Type B pancreatic cell (in vitro differentiated cells): ENCODE measurements at places on chromosomes 4 and X. TPM values are rescaled to one million over a fixed set of nuclear protein-coding genes. Genes with fewer than 3 reads are reported as not detected.

- no peak for DNase-seq
- peaks cover 3% of the 10 kb centered on the region for H3K4me1 ChIP-seq
- peaks cover 4% of the 10 kb centered on the region for H3K27me3 ChIP-seq
- no peak overlapping the region for H3K4me3 ChIP-seq
These were observed 116.9 kb downstream of the COL25A1 start for GRCh38 chr4:109185548-109185947.

GRCh38 chrX:20311505-20311904 is 44.8 kb upstream of the RPS6KA3 start:
- no peak overlapping the region for H3K4me3 ChIP-seq
- H3K4me1 ChIP-seq = peaks cover 10% of the 10 kb centered on the region
- H3K27ac ChIP-seq = no peak overlapping the region
- H3K27me3 ChIP-seq = no peaks in the 10 kb centered on the region

GRCh38 chr4:3442959-3443749 is 1.4 kb downstream of the HGFAC start:
- no peak for DNase-seq
- no peak overlapping the region for H3K4me3 ChIP-seq
- no peaks in the 10 kb centered on the region for H3K27me3 ChIP-seq
- no peaks in the 10 kb centered on the region for H3K36me3 ChIP-seq
- H3K27ac ChIP-seq = no peak overlapping the region

- no peak for DNase-seq
These were observed 75.0 kb upstream of the FAM9C start for GRCh38 chrX:13119386-13119785.

GRCh38 chr4:94934201-94934600 is 176.4 kb downstream of the BMPR1B start:
- H3K36me3 ChIP-seq = peaks cover 3% of the 10 kb centered on the region
- peaks cover 34% of the 10 kb centered on the region for H3K4me1 ChIP-seq
- peak overlapping the region; percentile 27 for H3K4me3 ChIP-seq
- DNase-seq = no peak
- peak overlapping the region; percentile 48 for H3K27ac ChIP-seq

DNA sequence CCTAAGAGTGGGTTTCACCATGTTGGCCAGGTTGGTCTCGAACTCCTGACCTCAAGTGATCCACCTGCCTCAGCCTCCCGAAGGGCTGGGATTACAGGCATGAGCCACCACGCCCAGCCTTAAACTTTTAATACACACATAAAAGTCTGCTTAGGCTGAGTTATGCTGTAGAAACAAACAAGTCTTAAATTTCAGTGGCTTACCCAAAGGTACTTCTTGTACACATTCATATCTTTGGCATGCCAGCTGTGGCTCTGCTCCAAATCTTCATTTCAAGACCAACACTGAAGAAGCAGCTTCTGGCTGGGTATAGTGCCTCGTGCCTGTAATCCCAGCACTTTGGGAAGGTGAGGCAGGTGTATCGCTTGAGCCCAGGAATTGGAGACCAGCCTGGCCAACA is 80.3 kb downstream of the PPEF2 start:
- H3K4me3 ChIP-seq = no peak overlapping the region
- H3K27ac ChIP-seq = no peak overlapping the region
- H3K27me3 ChIP-seq = no peaks in the 10 kb centered on the region
- no peaks in the 10 kb centered on the region for H3K4me1 ChIP-seq
- no peaks in the 10 kb centered on the region for H3K36me3 ChIP-seq
- no peak for DNase-seq

DNA sequence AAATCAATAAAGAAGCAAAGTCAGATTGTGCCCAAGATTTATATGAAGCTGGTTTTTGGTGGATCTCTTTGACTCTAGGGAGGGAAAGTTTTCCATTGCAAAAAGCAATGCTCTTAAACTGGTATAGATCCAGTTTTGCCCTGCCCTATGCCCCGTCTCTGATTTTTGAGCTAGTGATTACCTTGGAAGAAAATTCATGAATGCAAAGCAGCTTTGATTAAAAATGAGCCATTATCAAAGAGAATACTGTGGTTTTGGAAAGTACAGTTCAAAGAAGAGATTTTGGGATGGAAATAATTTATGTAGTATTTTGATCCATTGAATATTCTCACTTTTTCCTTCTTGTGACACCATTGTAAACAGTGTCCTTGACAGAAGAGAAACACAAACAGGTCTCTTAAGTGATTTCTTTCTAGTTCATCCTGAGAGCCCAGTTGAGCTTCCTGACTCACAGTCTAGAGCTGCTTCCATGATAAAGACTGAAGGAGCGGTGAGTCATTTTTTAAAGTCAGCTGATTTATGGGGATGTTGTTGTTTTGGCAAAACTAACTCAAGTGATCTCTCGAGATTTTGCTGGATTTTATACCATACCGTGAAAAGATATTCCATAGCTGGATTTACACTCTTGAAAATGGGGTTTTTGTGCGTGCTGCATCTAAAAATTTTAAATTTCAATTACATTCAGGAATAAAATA is 76.7 kb downstream of the AFF1 start:
- peak overlapping the region; percentile 82 for H3K27ac ChIP-seq
- H3K27me3 ChIP-seq = no peaks in the 10 kb centered on the region
- H3K4me1 ChIP-seq = peaks cover 67% of the 10 kb centered on the region

DNA sequence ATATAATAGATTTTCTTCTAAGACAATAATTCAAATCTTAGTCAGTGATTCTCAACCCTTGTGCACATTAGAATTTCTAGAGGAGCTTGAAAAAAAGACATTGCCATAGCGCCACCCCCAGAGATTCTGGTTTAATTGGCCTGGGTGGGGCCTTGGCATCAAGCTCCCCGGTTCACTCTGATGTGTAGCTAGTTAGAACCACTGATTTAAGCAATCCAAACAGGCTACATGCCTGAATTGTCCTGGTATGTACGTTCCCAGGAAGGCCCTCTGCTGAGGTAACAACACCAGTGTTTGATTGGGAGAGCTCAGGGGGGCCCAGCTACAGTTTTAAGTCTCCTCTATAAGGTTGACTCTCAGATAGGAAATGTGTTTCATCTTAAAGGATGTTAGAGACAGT is 1.3 kb upstream of the ATP10D start:
- H3K27ac ChIP-seq = peak overlapping the region; percentile 98
- no peaks in the 10 kb centered on the region for H3K36me3 ChIP-seq
- no peaks in the 10 kb centered on the region for H3K27me3 ChIP-seq
- peak overlapping the region; percentile 74 for H3K4me3 ChIP-seq

DNA sequence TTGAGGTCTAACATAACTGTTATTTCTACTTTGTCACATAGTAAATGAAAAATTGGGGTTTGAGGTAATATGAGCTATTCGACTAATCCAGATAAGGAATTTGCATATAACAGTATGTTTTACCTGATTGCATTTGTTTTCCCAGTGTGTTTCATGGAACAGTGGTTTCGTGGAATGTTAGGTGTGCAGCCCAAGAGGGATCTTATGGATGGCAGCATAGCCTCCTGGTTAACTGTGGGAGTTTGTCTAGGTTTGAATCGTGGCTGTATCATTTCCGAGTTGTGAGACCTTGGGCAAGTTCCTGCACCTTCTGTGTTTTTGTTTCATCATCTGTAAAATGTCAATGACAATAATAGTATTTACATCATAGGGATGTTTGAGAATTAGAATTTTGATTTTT is 7.9 kb downstream of the BMPR1B start:
- no peak for DNase-seq
- no peaks in the 10 kb centered on the region for H3K36me3 ChIP-seq
- H3K27ac ChIP-seq = no peak overlapping the region
- H3K4me1 ChIP-seq = peaks cover 10% of the 10 kb centered on the region
- H3K4me3 ChIP-seq = no peak overlapping the region
- peaks cover 29% of the 10 kb centered on the region for H3K27me3 ChIP-seq

GRCh38 chr4:46927201-46927600 is 18.2 kb upstream of the COX7B2 start:
- H3K36me3 ChIP-seq = no peaks in the 10 kb centered on the region
- no peaks in the 10 kb centered on the region for H3K4me1 ChIP-seq
- H3K27me3 ChIP-seq = no peaks in the 10 kb centered on the region

GRCh38 chr4:47642191-47642830 is 157.2 kb downstream of the ATP10D start:
- no peak overlapping the region for H3K27ac ChIP-seq
- no peak overlapping the region for H3K4me3 ChIP-seq
- peaks cover 15% of the 10 kb centered on the region for H3K4me1 ChIP-seq
- no peaks in the 10 kb centered on the region for H3K36me3 ChIP-seq
- no peaks in the 10 kb centered on the region for H3K27me3 ChIP-seq

DNA sequence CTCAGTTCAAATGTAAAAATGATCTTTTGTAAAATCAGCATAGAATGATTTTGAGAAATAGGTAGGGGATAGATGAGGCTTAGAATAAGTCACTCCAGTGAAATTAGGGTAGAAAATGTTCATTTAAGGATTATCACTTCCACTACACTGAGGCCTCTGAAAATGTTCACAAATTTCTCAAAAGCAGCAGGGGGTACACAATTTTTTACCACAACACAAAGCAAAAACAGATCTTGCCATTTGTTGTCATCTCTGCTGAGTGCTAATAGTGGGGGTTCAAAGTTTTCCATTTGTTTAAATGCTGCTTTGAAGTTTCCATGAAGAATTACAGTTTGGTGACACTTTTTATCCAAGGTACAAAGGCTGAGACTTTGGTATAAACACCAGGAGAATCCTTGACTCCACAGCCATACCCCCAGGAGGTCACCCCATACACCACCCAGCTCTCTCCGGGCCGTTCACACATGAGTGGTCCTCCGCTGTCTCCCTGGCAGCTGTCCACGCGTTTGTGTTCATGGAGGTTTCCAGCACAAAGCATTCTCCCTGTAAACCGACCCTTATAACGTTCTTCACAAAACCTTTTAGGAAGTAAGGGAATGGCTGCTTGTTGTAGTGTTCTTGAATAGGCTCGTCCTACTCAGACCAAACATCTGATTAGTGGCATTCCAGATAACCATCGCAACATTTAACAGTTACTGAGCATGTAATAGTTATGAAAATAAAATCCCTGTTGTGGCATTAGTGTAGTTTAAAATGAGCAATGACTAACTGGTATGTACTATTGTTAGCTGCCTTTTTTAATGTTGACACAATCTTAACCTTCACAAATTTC is 71.0 kb downstream of the PRSS12 start:
- no peak for DNase-seq
- H3K36me3 ChIP-seq = peaks cover 27% of the 10 kb centered on the region
- H3K27me3 ChIP-seq = no peaks in the 10 kb centered on the region
- peaks cover 29% of the 10 kb centered on the region for H3K4me1 ChIP-seq
- peak overlapping the region; percentile 52 for H3K4me3 ChIP-seq

DNA sequence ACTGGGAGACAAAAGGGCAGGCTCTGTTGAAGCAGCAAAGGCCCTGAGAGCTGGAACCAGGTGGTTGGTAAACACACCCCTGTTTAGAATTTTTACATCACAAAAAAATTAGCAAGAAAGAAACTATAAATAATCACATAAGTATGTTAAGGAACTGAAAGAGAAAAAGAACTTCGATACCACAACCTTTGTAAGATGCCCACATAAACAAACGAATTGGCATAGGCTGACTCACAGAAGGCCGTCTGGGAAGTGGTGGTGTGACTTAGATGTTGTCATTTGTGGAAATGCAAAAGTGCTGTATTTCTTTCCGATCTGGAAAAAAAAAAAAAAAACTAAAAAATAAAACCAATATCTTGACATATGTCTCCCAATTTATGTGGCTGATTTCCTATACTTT is 235.1 kb downstream of the USP46 start:
- no peaks in the 10 kb centered on the region for H3K27me3 ChIP-seq
- no peak for DNase-seq
- H3K4me3 ChIP-seq = no peak overlapping the region
- H3K27ac ChIP-seq = no peak overlapping the region

NSG1 gene
- total RNA-seq = 71.9 and 216 TPM in 2 replicates

PCDH19 gene
- total RNA-seq = 61.6 and 122 TPM in 2 replicates

EPHA5 gene
- total RNA-seq = 0.62 and 2.4 TPM in 2 replicates
